ENCODE measurements at places on chromosomes 16 and 17. TPM values are rescaled to one million over a fixed set of nuclear protein-coding genes. Genes with fewer than 3 reads are reported as not detected.

The PRDM7 gene
- not detected for total RNA-seq

The GAST gene
- not detected for total RNA-seq

GRCh38 chr16:56539656-56540055 lies 19.8 kb upstream of the BBS2 start:
- DNase-seq, result no peak
- H3K27ac ChIP-seq, result no peak overlapping the region
- no peak overlapping the region for H3K4me3 ChIP-seq

- H3K4me3 ChIP-seq, result no peak overlapping the region
- no peak overlapping the region for H3K27ac ChIP-seq
- H3K4me1 ChIP-seq, result peaks cover 22% of the 10 kb centered on the region
- DNase-seq, result no peak
- no peaks in the 10 kb centered on the region for H3K27me3 ChIP-seq
- peaks cover 2% of the 10 kb centered on the region for H3K36me3 ChIP-seq
These were observed 26.4 kb downstream of the PITPNC1 start for GRCh38 chr17:67403483-67403882.

DNA sequence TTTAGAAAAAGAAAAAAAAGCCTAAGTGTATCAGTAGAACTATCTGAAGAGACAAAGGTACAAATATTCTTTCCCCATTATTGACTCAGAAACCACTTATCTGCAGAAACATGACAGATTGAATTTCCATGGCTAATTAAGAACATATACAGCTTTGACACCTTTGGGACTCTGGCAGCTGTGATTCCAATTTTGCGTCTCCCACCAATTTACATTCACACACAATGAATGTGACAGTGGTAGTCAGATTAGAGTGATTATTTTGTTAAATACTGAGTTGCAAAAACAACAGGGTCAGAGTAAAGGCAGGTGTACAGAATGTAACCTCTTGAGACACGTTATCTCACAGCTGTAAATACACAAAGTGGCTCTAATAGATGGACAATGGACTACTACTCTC lies 5.3 kb upstream of the PPM1D start:
- no peak overlapping the region for H3K27ac ChIP-seq
- peaks cover 11% of the 10 kb centered on the region for H3K4me1 ChIP-seq
- DNase-seq, result no peak
- H3K4me3 ChIP-seq, result no peak overlapping the region

DNA sequence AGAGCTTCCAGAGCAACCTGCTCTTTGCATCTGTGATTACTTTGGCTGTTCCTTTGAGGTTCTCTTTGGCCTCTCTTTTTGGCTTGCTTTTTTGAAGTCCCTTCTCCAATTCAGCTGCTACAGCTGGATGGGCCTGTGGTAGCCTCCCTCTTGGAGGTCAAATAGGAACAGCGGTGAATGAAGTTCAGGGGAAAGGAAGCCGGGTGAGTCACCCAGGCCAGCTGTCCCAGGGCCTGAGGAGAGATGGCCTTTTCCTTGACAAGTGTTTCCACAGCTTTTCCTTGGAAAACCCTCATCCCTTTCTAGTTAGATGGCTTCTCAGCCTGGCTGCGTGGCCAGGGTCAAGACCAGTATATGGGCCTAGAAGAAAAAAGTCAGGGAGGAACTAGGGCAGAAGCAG lies 103.1 kb downstream of the STX8 start:
- no peak overlapping the region for H3K4me3 ChIP-seq
- H3K4me1 ChIP-seq, result peaks cover 30% of the 10 kb centered on the region
- H3K27ac ChIP-seq, result peak overlapping the region; percentile 21
- DNase-seq, result peak; percentile 48
- H3K27me3 ChIP-seq, result no peaks in the 10 kb centered on the region

The SEC14L5 gene
- total RNA-seq, result 15.5 TPM

Data from left ventricle myocardium inferior (tissue), 1 donor.